ENCODE measurements at places on chromosomes 13 and 19.

DNA sequence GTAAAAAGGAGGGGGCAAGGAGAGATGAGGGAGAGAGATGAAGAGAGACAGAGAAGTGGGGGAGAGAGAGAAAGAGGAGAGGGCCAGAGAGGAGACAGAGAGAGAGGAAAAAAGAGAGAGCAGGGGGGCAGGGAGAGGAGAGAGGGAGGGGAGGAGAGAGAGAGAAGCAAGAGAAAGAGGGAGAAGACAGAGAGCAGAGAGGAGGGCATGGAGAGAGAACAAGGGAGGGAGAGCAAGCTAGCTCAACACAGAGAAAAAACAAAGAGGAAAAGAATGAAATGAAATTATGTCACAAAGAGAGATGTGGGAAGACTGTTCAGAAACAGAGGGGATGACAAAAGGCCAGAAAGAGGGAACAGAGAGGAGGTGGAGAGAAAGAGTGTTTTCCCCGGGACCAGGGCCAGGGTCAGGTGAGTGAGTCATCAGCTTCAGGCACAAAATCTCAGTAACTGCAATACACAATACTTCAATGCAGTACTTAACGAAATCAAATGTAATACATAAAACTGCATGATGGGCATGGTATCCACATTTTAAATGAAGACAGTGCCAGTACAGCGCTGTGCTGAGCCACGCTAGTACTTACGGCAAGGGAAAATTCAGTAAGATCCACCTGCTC, 4.8 kb downstream of the KLK7 start:
- no peak for DNase-seq

- peak; percentile 33 for DNase-seq
Measured at GRCh38 chr19:3969435-3970312, 1.2 kb downstream of the DAPK3 start.

- DNase-seq: no peak
Measured at GRCh38 chr13:72853000-72853399, 71.1 kb downstream of the PIBF1 start.

DNA sequence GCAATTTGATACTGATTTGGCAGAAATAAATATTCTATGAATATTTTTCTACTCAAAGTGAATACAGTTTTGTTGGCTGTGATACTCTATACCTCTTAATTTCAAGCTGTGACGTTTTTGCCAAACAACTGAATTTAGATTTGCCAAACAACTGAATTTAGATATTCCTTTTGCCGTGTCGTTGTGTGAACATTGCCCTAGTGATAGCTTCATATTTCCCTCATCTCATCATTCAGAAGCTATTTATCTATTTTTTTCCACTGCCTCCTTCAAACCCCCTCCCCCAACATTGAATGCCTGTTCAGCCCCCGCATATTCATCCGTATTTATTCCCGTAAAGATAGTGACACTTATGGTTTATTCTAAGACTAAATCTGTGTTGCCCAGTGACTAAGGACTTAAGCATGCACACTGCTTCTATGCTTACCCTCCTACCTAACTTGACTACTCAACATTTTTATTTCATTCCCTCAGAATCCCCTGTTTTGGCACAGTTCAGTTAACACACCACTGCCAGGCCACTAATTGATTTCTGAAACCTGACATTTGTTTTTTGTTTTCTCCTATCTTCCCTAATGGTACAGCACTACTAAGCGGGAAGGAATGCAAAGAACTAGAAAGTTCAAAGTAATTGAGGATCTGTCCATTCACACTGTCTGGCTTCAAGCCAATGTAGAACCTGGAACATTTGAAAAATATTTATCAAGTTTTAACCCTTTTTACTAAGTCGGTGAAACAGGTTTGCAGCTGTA, 2.8 kb upstream of the KLF5 start:
- DNase-seq: peak; percentile 19

GRCh38 chr13:62299988-62300387, 884.3 kb upstream of the PCDH20 start:
- DNase-seq: no peak

- peak; percentile 94 for DNase-seq
Measured at GRCh38 chr19:50025794-50026549, at the start of gene ZNF473. Gene ZNF473, plus strand, starts transcription at chr19:50026005. Its CDS starts 5,078 bp downstream, at chr19:50031083.

GRCh38 chr13:110574161-110574560, 12.6 kb upstream of the RAB20 start:
- no peak for DNase-seq

DNA sequence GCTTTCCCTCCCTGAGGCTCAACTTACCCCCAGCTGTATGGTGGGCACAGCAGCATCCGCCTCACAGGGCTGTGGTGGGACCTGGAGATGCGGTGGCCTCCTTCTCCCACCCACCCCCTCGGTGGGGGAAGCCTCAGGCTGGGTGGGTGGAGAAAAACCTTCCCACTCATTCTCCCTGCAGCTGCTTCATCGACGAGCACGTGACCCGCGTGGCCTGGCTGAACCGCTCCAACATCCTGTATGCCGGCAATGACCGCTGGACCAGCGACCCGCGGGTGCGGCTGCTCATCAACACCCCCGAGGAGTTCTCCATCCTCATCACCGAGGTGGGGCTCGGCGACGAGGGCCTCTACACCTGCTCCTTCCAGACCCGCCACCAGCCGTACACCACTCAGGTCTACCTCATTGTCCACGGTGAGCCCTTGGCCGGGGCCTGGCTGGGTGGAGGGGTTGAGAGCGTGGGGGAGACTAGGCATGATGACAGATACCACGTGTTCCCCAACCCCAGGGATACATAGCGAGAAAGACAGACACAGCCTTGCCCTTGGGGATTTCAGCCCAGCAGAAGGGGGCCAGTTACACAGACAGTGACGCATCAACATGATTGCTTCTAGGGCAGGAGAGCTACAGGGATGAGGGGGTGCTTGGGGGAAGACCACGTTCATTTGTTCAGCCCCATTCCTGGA, 12.2 kb downstream of the IGLON5 start:
- DNase-seq: no peak

DNA sequence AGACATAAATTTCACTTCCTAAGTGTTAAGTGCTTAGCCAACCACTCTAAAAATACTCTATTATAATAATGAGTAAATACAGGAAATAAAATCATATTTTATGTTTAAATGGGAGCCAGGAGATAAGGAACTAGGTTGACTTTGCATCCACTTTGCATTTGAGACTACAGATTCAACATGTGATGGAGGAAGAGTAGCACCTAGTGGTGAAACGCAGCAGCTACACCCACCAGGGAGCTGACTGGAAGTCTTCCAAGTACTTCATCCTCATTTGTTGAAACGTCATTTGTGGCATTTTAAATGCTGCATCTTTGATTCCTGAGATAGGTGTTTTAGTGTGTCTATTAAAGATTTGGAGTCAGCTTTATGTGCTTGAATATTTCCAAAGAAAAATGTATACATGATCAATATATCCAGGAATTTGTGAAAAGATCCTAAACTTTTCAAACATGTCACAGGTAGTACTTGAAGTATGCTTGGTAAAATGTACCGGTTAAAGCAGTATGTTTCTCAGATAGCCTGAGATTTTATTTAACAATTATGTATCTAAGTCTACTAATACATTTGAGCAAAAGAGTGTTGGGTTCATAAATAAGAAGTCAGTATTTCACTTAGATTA, 17.4 kb upstream of the KCTD12 start:
- DNase-seq: peak; percentile 60

DNA sequence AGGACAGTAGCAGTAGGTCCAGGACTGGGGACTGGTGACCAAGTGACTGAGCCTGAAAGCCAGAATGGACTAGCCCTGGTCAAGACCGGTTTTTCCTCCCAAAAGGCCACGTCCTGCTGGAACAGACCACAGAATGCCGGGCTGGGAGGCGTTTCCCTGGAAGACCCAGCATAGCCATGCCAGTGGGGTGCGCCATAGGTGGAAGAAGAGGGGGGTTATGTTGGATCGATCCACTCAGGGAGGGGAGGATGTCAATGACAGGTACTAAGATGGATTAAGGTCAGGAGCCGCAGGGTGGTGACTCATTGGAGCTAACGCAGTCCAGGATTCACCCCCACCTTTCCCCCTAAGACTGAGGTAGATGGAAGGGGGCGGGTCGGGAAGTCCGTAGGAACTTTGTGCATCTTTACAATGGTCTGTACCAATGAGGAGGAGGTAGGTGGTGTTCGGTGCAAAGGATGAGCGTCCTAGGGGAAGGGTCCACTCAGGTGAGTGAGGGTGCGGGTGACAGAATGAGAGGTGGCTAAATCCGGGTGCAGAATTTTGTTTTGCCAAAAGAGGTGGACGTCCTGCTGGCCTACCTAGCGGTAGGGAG, 21.0 kb downstream of the VASP start:
- no peak for DNase-seq

GRCh38 chr13:105442949-105443699, 1092.3 kb downstream of the EFNB2 start:
- no peak for DNase-seq

- no peak for DNase-seq
Measured at GRCh38 chr19:45621389-45621788, 17.8 kb downstream of the EML2 start.

- peak; percentile 16 for DNase-seq
Measured at GRCh38 chr19:19591133-19591825, 27.2 kb downstream of the PBX4 start.

DNA sequence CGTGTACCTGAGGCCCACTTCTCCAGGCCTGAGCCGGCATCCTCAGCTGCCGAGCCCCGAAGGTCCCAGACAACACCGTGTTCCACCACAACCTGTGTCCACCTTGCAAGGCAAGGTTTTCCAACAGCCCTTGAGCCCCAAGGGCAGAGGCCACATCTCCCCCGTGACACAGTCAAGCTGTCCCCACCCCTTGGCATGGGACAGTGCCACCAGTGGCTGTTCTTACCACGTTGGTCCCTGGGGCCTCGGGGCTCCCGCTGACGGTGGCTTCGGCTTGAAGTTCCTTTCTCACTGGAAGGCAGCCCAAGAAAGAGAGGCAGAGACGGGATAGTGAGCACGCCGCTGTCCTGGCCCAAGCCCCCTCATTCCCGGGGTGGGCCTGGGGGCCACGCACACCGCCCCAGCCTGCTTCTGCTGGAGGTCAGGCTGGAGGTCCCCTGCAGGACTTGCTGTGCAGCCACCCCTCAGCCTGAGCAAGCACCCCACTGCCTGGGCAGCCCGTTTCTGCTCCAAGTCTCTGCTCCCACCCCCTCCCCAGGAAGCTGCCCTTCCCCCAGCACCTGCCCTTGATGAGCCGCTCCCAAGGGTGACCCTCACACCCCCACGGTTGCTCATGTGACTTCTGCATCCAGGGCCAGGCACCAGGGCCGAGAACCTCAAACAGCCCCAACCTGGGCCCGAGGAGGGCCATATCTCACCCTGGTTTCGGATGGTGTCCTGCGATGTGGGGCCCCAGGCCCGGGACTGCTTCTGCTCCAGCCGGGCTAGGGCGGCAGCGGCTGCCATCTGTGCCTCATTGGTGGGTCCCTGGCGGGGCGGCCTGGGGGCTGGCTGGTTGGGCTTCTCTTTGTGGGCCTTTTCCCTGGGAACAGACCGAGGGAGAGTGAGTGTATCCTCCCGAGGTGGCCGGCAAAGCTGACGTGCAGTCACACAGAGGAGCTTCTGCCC, 4.1 kb downstream of the UBXN6 start:
- DNase-seq: no peak

DNA sequence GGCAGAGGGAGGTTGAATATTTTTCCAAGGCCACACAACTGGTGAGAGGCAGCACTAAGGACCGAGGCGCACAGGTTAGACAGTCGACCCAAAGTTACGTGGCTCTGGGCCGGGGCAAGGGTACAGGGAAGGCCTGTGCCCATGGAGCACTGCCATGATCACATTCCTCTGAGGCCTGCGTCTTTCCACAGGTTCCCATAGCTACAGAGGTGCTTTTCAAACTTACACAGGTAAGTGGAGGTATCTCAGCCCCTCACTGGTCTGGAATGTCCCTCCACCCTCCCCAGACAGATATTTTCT, 814 bp downstream of the ZNF211 start:
- no peak for DNase-seq

GRCh38 chr19:8525401-8525684, 11.4 kb upstream of the ZNF414 start:
- no peak for DNase-seq

GRCh38 chr13:30679483-30680330, 55.6 kb upstream of the ALOX5AP start:
- DNase-seq: peak; percentile 37

DNA sequence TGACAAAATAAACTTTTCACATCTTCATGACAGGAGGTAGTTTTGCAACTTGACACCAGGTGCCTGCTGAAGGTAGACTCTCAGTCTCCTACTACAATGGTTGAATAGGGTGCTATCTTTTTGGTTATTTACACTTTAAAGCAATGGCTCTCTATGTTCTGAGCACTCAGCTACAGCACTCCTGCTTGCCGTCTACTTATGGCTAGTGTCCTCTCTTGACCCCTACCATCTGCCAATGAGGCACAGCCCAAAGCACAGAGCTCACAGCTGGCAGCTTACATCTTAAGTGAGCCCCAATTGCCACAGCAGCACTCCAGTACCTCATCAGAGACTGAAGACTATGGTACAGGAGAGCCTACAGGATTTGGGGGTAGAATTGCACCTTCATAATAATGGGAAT, 11.4 kb downstream of the ZNF708 start:
- no peak for DNase-seq
